Fibroblast of mammary gland (primary cell): ENCODE measurements at places on chromosomes 5 and 9.

DNA sequence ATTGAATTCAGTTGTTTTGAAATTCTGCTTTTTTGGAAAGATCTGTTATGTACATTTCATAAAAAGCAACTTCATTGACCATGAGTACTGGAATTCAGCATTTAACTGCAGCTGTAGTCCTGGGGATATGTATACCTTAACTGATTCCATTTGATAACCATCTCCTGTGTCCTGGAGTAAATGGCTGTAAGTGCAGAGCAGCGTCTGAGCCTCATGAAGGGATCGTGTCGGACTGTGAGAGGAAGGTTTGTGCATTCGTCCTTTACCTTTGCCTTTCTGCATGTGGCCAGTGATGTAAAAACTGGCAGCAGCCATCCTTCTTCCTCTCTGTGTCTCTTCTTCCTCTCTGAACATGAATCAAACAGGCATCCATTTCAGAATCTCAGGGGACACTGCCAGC, 287.2 kb downstream of the FANCC start:
- no peak for DNase-seq

GRCh38 chr5:150582241-150583109, 58.0 kb upstream of the SYNPO start:
- peak; percentile 41 for DNase-seq

- no peak for DNase-seq
These were observed 750.3 kb downstream of the CDH12 start for GRCh38 chr5:22102823-22103359.

- DNase-seq: peak; percentile 41
These were observed 75.6 kb downstream of the C7 start for GRCh38 chr5:40984884-40985283.

- peak; percentile 9 for DNase-seq
These were observed 6.9 kb upstream of the TRMT10B start for GRCh38 chr9:37746448-37747270.

GRCh38 chr5:112779531-112779930, 41.8 kb downstream of the APC start:
- DNase-seq: peak; percentile 91

GRCh38 chr9:126501383-126502331, 112.1 kb upstream of the LMX1B start:
- DNase-seq: no peak

- peak; percentile 58 for DNase-seq
These were observed 403.9 kb downstream of the ZNF608 start for GRCh38 chr5:124342584-124342983.

- DNase-seq: no peak
These were observed 54.4 kb downstream of the AUH start for GRCh38 chr9:91307279-91307678.

- DNase-seq: no peak
These were observed 147.3 kb downstream of the ACTL7B start for GRCh38 chr9:108708448-108708847.

DNA sequence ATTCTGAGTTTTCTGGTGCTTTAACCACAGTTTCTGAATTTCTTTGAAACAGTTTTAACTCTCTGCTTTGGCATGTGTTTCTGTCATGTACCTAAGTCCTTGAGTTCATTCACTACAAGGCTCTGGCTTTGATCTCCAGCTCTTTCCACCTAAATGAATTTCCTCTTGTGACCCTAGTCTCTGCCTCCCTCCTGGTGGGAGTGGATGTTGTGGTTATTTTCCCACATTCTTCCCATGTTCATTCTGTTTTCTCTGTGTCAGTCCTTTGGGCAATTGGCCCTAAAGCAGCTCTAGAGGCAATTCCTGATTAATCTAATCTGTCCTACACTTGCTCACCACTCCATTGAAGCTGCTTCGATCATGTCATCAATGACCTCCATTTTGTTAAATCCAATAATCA, 28.4 kb upstream of the DPYSL3 start:
- no peak for DNase-seq

DNA sequence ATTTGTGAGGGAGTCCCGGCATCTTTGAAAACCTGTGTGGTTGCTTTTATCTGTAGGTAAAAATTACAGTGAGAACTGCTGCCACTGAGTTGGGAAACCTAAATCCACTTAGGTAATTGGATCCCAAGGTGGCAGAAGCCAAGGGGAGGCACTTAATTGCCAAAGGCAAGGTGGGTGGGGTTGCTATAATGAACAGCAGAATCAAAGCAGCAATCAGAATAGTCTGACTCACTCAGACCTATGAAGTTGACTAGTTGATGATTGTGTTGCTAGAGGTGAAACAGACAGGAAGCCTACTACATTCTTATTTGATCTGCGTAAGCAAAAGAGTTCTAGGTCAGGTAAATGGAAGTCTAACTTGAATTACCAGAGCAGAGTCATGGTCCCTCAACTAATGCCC, 17.3 kb upstream of the BICD2 start:
- DNase-seq: no peak

DNA sequence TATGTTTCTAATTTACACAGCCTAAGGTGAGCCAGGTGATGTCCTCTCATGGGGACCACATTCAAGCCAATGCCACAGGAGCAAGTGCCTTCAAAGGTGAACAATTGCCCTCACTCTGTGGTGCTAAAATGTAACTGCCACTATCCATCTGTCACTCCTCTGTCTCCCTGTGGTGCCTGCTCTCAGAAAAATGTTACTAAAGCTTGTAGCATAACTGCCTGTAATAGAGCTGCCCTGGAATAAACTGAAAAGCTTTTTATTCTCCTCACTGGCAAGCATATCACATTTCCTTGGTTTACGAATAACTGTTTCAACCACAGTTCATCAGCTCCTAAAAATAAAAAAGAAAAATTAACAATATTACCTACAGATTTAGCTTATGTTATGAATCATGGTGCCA, 142.4 kb downstream of the ST8SIA4 start:
- DNase-seq: no peak

- DNase-seq: peak; percentile 53
These were observed 747 bp downstream of the LRSAM1 start for GRCh38 chr9:127451858-127452656.

- DNase-seq: no peak
These were observed 24.1 kb upstream of the PPP1R26 start for GRCh38 chr9:135455401-135456030.

- DNase-seq: no peak
These were observed 53.9 kb upstream of the C9orf72 start for GRCh38 chr9:27627188-27627564.

DNA sequence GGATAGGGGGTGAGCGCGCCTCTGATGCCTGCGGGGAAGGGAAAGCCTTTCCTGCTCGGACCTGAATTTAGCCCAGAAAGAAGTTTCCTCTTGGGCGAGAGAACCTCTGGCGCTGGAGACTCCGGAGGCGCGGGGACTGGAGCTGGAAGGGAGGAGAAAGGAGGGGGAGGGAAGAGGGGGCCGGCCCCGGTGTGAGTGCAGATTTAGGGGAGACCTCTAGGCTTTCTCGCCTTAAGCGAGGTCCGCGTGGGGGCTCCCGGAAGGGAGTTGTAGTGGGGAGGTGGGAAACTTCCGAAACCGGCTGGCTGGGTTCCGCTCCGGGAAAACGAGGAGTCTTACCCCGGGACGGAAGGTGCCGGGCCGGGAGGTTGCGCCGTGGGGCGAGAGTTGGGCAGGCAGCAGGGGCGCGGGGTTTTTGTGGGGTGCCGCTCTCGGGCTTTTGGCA, 1.3 kb downstream of the PCSK5 start:
- peak; percentile 9 for DNase-seq

DNA sequence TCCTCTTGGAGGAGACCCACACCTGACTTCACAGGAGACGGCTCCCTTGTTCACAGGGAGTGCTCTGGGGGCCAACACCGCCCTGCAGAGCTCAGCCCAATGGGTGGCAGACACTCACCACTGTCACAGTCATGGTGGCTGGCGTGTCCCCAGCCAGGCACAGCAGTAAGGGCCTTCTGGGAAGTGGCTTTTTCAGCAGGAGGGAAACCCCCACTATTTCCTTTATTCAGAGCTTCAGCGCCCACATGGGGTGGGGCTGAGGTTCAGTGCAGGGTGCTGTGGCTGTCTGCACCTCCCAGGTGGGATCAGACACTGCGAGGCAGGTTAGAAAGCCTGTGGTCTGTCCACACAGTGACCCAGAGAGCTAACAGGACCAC, 3.6 kb upstream of the SNAPC4 start:
- no peak for DNase-seq

- DNase-seq: no peak
These were observed 47.2 kb upstream of the COX7C start for GRCh38 chr5:86570427-86571083.

GRCh38 chr5:88952996-88953643, 70.1 kb upstream of the MEF2C start:
- no peak for DNase-seq

DNA sequence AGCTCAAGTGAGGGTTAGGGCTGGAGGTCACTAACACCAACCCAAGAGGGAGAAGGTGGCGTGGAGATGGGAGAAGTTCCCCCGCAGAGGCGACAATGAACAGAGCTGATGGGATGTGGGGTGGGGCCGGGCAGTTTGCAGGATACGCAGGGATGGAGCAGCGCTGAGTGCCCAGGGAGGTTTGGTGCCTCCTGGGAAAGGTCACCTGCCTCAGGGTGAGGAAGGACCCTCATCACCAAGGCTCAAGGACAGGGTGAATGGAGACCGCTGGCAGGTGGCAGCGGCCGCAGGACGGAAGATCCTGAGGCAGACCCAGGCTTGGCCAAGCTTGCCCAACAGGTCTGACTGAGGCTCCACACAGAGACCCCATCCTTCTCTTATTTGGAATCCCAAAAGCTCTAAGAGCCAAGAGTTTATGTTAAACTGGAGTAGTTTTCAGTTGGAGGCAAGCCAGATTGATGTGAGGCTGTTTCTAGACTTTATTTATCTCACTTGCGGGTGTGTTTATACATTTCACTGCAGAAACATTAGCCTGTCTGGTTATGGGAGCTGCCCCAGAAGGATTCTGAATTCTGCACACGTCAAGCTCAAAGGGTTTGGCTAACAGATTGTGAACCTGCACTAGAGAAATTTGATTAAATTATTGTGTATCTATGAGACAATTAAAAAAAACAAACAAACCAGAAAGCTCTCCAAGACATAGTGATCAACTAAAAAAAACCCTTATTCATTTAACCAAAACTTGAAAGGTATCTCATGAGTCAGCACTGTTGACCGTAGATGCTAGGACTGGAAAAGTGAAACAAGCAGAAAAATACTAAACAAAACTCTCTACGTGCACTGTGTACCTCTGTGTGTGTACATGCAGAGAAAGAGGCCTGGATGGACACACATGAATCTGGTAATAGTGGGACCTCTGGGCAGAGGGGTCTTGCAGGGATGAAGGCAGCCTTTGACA, 146.2 kb upstream of the PHYKPL start:
- DNase-seq: no peak

- peak; percentile 75 for DNase-seq
These were observed 25.6 kb downstream of the GOLGA2 start for GRCh38 chr9:128249908-128250838.

DNA sequence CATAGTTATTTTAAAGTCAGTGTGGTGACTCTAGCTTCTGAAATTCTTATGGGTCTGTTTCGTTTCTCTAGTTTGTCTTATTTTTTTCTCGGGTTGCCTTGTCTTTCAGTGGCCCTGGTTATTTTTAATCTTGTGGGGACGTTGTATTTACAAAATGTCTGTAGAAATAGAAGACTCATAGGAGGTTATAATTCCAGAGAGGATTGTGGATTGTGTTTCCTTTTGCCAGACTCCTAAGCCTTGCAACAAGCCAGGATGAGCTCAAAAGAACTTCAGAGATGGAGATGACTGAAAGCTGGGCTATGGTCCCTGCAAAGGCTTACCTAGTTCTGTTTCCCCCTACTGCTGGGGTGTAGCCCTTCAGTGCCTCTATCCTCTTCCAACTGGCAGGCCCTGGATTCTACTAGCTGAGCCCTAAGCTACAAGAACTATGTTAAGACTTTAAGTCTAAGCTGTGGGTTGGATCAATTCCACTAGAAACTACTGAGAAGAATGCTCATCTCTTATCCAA, 32.2 kb upstream of the LECT2 start:
- peak; percentile 30 for DNase-seq

DNA sequence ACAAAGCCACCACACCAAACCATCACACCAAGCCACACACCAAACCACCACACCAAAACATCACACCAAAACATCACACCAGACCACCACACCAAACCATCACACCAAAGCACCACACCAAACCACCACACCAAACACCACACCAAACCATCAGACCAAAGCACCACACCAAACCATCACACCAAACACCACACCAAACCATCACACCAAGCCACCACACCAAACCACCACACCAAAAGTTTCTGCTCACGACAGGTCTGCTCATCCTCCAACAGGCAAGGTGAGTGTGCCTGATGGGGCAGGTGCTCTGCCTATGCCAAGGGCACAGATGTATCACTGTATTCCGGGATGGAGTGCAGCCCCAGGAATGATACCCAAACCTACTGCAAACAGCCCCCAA, 87.9 kb upstream of the FSTL4 start:
- no peak for DNase-seq

DNA sequence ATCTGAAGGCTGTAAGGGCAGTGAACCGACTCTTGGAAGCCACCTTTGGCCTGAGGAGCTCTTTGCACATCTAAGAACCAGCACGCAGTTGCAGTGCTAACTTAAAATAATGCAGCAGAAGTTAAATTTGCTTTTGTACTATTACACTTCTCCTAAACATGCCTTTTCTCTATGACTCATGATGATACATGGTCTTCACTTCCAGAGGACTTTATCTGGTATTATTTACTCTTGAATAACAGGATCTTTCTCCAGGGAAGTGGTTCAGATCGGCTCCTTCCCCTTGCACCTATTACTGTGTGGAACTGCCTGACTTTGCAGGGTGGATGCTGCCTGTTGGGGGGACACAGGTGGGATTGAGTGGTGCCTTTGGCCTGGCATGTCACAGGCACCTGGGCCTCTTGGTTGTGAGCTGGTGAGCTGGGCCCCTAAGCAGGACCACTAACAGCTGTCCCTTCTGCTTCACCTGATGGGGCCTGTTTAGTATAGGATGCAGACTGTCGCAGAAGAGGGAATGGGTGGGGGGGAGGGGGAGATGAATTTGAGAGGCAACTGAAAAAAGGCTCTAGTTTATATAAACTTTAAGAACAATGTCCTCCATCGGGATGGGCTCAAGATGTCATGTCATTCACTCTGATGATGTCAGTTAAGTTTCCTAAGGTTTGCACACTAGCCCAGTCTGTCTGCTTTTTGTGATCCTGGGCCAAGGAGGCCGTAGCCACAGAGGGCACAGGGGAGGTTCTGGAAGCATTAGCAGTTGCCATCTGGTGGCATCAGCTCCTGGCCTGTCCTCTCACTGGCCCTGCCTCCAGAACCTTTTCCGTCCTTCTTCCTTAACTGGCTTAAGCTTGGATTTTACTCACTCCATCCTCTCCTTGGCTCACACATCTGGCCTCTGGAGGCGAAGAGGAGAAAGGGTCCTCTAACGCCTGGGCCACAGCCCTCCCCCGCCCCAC, 33.9 kb upstream of the GABBR2 start:
- peak; percentile 71 for DNase-seq
